Foreskin fibroblast (primary cell): ENCODE measurements at places on chromosomes 5 and 9.

- peak; percentile 9 for DNase-seq
Observed at GRCh38 chr9:91560301-91560700, 136.7 kb upstream of the NFIL3 start.

DNA sequence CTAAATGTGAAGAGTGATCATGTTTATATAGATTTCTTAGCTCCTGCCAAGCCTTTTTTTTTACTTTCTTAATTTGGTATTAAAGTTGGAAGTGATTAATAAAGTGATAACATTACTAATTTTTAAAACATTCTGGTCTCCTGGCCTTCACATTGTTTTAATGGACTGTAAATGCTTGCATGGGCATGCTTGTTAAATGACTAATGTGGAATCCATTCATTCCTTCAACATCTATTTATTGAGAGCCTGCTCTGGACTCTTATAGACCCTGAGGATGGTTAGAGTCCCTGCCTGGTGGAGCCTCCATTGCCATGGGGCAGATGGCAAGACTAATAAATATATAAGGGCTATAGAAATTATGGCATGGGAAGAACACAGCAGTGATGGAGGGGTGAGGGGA lies 103.5 kb downstream of the NTRK2 start:
- DNase-seq: peak; percentile 30

DNA sequence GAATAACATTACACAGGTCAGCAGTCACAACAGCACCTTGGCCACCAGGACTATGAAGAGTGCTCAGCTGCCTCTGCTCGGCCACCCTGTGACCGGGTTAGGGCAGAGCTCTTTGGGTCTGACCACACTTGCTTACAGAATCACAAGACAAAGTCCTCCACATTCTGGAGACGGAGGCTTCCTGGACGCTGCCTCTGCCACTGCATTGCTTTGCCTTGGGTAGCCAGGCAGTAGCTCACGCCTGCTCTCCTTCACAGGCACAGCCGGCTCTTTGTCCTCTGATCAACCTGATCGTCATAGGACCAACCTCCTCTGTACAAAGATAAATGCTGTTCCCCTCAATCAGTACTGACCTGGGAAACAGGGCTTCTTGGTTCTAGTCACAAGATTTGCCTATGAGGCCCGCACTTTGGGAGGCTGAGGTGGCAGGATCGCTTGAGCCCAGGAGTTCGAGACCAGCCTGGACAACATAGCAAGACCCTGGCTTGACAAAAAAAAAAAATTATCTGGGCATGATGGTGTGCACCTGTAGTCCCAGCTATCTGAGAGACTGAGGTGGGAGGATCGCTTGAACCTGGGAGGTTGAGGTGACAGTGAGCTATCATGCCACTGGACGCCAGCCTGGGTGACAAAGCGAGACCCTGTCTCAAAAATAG lies 128.4 kb upstream of the IER5L start:
- no peak for DNase-seq

- no peak for DNase-seq
Observed at GRCh38 chr5:77494935-77495334, 2.8 kb upstream of the WDR41 start.
